Cerebellar cortex (tissue), 1 donor: ENCODE measurements at places on chromosomes 5 and 9.

DNA sequence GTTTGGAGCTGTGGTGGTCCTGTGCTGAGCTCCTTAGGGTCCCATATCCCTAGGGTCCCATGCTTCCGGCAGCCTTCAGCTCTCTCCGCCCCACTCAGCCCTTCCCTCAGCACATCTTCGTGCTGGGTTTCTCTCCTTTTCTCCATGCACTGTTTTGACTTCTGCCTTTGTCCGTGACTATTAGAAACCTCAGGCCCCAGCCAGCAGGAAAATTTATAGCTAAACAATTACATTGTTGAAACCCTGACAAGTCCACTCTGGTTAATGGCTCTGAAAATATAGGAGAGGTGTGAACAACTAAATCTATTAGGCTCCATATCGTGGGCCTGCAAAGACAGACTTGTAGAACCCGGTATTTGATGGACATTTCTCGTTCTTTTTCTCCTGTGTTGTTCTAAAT is 523.7 kb downstream of the CCDC171 start:
- no peak for DNase-seq

DNA sequence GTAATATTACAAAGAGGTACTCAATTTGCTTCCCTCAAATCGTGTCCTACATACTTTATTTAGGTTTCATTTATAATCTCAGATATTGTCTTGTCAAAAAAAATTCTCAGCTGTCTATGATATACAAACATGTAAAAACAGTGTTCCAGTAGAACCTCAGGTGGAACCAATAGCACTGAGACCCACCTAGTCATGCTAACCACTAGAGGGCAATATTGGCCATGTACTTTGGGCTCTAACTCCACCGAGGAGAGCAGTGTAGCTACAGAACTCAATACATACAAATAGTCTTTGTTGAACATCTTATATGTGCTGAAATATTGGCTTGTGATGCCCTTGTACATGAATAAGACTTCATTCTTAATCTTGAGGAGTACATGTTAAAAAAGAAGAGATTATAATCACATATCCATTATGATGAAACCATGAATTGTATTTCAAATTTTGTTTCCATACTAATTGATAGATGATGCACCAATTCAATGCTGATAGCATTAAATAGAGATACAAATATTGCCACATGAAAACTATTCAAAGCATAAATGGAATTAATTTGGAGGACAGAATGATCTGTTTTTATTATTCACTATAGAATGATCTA is 71.2 kb upstream of the CNTLN start:
- peak; percentile 66 for DNase-seq

DNA sequence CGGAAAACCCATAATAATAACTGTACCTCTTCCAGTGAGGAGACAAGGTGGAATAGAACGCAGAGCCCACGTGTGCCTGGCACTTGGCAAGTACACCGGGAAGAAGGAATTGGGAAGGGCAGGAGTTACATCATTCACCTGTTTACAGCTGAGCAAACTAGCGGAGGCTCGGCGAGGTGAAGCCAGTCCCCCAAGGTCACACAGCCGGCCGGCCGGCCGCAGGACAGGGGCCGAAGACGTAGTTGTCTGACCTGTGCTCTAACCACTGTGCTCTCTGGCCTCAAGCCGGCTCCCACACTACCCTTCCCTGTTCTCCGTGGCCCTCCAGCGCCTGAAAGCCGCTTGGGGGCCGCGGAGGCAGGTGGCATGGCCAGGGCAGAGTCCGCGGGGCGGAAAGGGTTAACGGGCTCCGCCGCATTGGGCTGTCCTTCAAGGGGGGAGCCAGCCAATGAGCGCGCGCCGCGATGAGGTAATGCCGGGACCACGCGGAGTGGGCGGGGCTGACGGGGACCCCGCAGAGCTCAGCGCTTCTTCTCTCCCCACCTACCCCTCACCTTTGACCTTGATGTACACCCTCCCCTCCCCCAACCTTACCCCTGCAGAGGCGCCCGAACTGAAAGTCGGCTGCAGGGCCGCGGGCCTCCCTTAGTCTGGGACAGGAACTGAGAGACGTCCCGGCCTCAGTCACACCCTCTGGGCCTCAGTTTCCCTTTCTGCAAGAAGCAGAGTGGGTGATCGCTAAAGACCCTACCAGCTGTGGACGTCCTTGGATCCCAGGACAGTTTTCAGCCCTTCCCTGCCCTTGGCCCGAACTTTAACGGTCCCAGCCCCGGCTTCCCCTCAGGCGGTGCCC is 125.1 kb downstream of the C9orf50 start:
- DNase-seq = peak; percentile 95

DNA sequence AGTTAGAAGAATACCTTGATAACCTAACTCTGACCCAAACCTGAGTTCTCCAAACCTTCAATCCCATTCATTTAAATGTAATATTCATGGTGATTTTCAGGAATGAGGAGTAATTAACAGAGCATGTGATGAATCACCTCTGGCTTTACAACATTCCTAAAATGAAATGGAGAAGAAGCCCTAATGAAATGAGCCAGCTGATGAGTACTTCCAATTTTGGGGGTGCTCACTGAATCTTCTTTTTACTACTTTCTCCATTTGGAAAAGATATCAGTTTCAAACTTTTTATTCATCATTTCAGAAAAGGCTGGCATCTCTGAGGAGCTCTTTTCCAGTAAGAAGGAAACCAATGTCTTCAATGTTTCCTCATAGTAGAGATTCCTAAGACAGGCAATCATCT is 2.9 kb upstream of the SPINK5 start:
- DNase-seq = no peak

DNA sequence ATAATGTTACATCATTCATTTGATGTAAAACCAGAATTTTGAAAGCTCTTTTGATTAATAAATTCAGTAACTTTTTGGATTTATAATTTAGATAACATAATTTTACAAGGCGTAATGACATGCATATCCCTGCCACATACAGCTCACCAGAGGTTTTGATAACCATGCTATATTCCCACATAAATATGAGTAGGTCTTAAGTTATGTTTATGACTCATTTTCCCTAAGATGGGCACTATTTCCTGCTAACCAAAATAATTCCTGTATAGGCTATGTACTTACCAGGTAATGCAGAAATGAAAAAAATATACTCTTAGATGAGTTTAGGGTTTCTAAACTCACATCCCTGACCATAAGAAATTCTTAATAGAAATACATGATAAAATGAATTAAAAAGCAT is 93.9 kb upstream of the EDIL3 start:
- DNase-seq = no peak

- DNase-seq = no peak
Measured at GRCh38 chr9:93270976-93271375, 87.0 kb downstream of the WNK2 start.

GRCh38 chr9:16828340-16829281 is 41.9 kb downstream of the BNC2 start:
- peak; percentile 5 for DNase-seq

DNA sequence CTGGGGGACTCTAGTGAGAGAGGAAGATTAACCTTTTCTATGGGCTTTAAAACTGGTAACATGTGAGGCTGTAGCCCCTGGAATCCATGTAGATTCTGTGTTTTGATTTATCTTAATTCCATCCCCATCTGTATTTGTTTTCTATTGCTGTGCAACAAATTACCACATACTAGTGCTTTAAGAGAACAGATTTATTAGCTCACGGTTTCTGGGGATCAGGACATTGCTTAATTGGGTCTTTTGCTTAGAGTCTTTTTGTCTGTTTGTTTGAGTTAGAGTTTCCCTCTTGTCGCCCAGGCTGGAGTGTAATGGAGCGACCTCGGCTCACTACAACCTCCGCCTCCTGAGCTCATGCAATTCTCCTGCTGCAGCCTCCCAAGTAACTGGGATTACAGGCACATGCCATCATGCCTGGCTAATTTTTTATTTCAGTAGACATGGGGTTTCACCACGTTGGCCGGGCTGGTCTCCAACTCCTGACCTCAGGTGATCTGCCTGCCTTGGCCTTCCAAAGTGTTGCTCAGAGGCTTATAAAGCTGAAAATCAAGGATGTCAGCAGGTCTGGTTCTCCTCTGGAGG is 29.9 kb upstream of the GNA14 start:
- DNase-seq = no peak

GRCh38 chr9:15306068-15306756 is 804 bp downstream of the TTC39B start:
- DNase-seq = peak; percentile 29

DNA sequence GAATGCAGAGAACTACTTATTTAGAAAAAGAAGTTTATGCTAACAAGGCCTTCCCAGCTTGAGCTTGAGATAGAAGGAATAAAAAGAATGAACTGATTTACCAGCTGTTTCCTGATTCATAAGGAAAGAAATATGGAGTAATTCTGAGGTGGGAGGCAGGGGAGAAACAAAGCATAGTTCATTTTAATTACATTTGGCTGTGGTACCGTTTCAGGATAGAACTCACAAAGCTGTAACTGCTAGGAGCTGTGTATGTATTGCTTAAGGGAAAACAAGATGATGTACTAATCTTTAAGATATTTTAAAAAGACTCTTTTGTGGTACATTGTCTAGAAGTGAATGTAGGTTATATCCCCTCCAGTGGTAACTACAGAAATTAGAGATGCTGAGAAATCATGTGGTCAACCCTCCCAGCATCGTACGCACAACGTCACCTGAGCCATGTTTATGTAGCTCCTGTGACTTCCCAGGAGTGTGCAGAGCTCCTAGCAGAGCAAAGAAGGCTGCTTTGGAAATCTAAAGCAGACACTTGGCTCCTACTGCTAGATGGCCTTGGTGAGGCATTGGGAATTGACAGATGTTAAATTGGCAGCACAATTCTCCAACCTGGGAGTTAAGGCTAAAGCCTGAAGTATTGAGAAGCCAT is 208.3 kb upstream of the VLDLR start:
- no peak for DNase-seq

GRCh38 chr9:70964861-70965260 is 156.6 kb downstream of the TRPM3 start:
- DNase-seq = peak; percentile 67

DNA sequence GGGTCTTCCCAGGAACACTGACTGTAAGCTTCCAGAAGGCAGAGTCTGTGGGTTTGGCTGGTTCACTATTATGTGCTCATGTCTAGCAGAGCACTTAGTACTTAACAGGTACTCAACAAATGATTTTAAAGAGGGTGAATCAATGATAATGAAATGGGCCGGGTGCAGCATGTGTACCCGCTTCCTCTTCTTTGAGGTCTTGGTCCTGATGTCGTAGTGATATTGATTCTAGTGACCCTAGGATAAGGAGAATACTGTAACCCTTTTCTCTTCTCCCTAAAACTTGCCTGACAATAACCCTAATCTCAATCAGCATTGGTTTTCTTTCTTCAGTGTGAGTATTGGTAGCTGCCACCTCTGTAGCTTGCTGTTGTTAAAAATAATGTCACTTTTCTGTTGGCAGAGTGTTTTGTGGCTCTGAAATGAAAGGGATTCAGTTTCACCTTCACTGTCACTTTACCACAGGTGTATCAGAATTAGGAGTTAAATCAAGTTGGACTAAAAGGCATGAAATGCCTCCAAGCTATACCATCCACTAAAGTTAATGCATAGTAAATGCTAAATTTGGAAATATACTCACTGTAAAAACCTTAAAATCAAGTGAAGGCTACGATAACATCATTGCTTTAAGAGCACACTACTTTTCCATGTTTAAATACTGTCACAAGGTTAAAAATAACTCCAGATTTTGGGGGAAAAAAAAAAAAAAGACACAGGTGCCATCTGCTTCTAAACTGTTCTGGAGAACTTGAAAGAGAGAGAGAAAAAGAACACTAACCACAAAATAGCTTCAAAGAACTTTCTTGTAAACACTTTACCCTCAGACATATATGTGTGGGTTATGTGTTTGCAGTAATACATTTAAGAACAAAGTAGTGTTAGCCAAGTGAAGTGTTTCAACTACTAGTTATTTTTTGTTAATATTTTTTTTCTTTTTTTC is 6.0 kb downstream of the CAMK4 start:
- DNase-seq = peak; percentile 56

DNA sequence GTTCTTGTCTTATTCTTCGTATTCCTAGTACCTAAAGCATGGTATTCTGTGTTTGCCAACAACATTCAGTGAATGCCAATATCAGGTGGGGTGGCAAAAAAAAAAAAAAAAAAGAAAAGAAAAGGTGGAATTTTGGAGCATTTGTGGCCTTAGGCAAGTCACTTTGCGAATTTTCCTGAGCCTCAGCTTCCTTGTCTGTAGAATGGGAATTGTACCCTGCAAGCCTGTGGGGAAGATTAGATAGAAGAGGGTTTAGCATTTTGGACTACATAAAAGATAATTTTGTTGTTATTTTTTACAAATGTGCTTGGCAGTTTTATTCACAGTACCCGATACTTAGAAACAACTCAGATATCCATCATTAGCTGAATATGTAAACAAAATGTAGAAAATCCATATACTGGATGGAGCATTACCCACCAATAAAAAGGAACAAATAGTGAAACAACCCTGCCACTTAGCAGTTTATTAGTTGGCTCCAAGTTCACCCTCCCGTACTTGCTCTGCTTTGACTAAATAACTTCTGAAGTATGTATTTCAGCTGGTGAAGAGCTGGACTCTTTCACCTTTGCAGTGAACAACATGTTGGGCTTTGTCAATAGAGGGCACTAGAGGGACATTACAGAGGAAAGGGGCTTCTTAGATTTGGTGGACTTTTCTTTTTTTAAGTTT is 13.6 kb downstream of the UBE2D2 start:
- DNase-seq = peak; percentile 74

- no peak for DNase-seq
Measured at GRCh38 chr5:128062172-128062746, 21.3 kb upstream of the SLC12A2 start.

GRCh38 chr9:85941622-85941940 is 635 bp downstream of the NAA35 start:
- DNase-seq = no peak

- no peak for DNase-seq
Measured at GRCh38 chr5:107554776-107555424, 115.8 kb downstream of the EFNA5 start.

DNA sequence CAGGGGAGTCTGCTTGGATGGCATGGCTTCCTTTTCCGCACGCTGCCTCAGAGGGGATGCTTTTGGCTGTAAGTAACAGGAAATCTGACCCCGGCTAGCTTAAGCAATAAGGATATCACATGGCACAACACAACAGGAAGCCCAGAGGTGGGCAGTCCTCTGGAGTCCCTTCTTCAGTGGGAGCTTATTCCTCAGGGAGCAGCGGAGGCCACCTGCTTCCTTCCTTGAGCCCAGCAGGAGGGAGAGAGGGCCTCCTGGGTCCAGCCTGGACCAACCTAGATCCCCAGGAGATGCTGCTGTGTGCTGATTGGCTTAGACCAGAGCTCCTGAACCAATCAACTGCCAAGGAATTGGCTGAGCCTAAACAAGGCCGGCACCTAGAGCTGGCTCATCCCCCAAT is 66.3 kb downstream of the C9orf50 start:
- peak; percentile 47 for DNase-seq

- no peak for DNase-seq
Measured at GRCh38 chr9:124198331-124198730, 59.4 kb upstream of the NEK6 start.
